A549 treated with AZD2906 at 1 μM for 4 hours (cell line): ENCODE measurements at places on chromosomes 1 and 21. TPM values are rescaled to one million over a fixed set of nuclear protein-coding genes. Genes with fewer than 3 reads are reported as not detected.

Gene EFNA3
- total RNA-seq, result 12.3 to 14.8 TPM (median 14.2 TPM) in 5 replicates

Gene GJA5
- 0.02 to 0.07 TPM in 2 of 5 replicates, not detected in the others for total RNA-seq

Gene SPRR2A
- not detected in 5 replicates for total RNA-seq

Gene MEGF6
- 6.3 to 10.6 TPM (median 8.0 TPM) in 5 replicates for total RNA-seq

Gene KCNQ4
- 0.18 to 0.38 TPM (median 0.32 TPM) in 5 replicates for total RNA-seq

Gene PERM1
- total RNA-seq, result 0.10 to 0.19 TPM (median 0.13 TPM) in 5 replicates

Gene SLC6A9
- 11.6 to 14.2 TPM (median 13.2 TPM) in 5 replicates for total RNA-seq

Gene TSPAN2
- 0.68 to 1.3 TPM (median 0.86 TPM) in 5 replicates for total RNA-seq

Gene OR2G6
- total RNA-seq, result not detected in 5 replicates

Gene G0S2
- total RNA-seq, result 3.3 to 4.0 TPM (median 3.4 TPM) in 5 replicates

Gene CYP4B1
- 0.07 to 0.24 TPM (median 0.18 TPM) in 4 of 5 replicates, not detected in the other for total RNA-seq

Gene VN1R5
- not detected in 5 replicates for total RNA-seq

Gene PRKAA2
- 1.5 to 2.0 TPM (median 1.9 TPM) in 5 replicates for total RNA-seq

Gene HEYL
- 3.1 to 3.5 TPM (median 3.4 TPM) in 5 replicates for total RNA-seq

Gene TCHH
- 0.23 to 0.28 TPM (median 0.25 TPM) in 5 replicates for total RNA-seq

Gene ERICH3
- not detected in 5 replicates for total RNA-seq

Gene TSSK3
- 0.29 TPM in 1 of 5 replicates, not detected in the others for total RNA-seq

Gene HUNK
- 1.2 to 1.4 TPM (median 1.3 TPM) in 5 replicates for total RNA-seq

Gene SYNC
- total RNA-seq, result 11.4 to 17.1 TPM (median 13.8 TPM) in 5 replicates

Gene C1orf115
- 4.4 to 6.3 TPM (median 5.9 TPM) in 5 replicates for total RNA-seq

Gene SLAMF9
- total RNA-seq, result 0.25 to 0.64 TPM (median 0.41 TPM) in 5 replicates

Gene GJC2
- total RNA-seq, result 0.34 to 0.54 TPM (median 0.46 TPM) in 5 replicates

Gene SPRR3
- total RNA-seq, result not detected in 5 replicates

Gene C1orf87
- total RNA-seq, result not detected in 5 replicates

Gene ASTN1
- total RNA-seq, result not detected in 5 replicates

Gene CASQ2
- total RNA-seq, result not detected in 5 replicates

Gene COL6A2
- 16.1 to 18.9 TPM (median 17.7 TPM) in 5 replicates for total RNA-seq
